ENCODE measurements at places on chromosomes 7 and 10.

- DNase-seq: no peak
Observed at GRCh38 chr10:106771154-106771553, 393.4 kb downstream of the SORCS1 start.

- no peak for DNase-seq
Observed at GRCh38 chr10:598415-599170, 90.9 kb downstream of the DIP2C start.

DNA sequence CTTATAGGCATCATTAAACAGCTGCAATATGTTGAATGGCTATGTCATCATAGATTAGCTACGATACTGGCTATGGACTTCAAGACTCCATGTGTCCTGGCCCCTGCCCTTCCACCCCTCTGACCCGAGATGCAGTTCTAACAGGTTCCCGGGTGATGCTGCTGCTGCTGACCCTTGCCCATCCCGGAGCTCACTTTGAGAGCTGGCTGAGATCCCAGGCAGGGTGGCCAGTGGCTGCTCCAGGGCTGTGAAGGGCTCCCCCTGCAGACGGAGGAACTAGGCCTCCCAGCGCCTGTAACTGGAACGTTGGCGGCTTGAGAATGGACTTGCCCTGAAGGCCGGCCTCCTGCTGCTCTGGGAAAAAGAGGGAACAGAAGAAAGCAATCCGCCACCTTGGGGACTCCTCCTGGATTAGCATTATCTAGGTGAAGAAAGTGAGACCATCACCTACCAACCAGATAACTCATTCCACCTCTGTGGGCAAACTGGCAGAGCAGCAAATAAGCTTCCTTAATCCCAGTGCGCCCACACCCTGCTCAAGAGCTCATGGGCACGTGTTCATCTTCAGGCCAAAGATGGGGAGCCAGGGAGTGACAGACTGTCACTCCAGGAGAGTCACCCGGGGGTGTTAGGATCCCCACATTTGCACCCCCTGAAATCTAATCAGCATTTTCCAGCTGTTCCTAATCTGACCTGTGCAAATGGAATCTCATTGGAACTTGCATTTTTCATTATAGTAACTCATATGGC, 56.8 kb downstream of the PARP12 start:
- no peak for DNase-seq

GRCh38 chr10:42942279-42942950, 134.5 kb upstream of the RET start:
- DNase-seq: no peak

DNA sequence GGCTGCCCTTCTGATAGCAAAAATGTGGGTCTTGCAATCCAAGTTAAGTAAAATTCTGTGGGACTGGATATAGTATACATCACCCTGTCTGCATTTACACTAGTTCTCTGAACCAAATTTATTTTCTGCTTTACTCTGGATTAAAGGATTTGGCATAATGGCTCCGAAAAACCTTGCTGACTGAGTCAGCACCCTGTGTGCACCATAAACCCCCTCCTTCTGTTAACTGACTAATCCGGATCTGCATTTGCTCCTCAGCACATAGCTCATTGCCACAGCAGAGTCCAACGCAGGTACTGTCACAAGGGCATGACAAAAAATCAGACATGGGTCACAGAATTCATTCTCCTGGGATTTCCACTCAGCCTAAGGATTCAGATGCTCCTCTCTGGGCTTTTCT, 1.3 kb downstream of the OR2A5 start:
- no peak for DNase-seq

- DNase-seq: no peak
Observed at GRCh38 chr10:101617102-101617823, 29.1 kb downstream of the DPCD start.

DNA sequence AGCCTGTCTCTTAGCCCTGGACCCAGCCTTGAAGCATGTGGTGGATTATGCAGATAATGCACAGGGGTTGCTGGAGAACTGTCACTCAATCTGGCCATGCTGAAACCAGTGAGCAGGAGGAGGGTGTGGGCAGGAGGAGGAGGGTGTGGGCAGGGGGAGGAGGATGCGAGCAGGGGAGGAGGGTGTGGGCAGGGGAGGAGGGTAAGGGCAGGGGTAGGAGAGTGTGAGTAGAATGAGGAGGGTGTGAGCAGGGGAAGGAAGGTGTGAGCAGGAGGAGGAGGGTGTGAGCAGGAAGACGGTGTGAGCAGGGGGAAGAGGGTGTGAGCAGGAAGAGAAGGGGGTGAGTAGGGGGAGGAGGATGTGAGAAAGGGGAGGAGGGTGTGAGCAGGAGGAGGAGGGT, 18.8 kb downstream of the CAMK2B start:
- no peak for DNase-seq

DNA sequence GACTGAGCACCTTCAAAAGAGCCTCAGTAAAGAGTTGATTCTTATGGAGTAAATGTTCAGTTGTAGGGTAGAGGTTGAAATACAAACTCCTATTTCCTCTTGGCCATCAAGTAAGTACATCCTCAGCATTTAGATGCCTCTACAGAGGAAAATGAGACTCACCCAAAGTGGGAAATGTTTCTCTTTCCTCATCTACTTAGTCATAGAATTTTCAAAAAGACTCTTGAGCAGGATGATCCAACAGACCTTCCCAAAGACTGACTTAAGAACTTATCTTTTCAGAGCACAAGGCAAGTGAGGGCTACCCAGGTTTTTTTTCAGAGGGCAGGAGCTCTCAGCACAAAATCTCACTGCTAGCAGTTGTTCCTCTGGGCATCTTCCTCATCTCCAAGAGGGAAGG, 449.1 kb downstream of the KCNMA1 start:
- no peak for DNase-seq

DNA sequence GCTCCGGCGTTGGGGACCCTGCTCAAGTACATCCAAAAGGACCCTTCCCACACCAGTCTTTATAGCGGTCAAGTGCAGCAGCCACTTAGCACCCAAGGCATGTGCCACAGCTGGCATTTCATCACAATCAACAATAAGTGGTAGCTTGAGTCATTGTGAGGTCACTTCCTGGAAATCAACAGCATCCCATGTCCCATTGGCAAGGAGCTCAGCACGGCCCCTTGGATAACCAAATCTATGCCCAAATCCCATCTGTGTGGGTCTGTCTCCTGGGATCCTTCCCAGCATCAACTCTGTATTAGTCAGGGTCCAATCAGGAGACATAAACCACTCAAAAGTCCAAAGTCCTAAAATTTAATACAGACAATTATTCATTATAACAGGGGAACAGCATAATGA, 27.1 kb downstream of the MDH2 start:
- DNase-seq: no peak

GRCh38 chr7:134366481-134366880, 49.8 kb upstream of the SLC35B4 start:
- no peak for DNase-seq

DNA sequence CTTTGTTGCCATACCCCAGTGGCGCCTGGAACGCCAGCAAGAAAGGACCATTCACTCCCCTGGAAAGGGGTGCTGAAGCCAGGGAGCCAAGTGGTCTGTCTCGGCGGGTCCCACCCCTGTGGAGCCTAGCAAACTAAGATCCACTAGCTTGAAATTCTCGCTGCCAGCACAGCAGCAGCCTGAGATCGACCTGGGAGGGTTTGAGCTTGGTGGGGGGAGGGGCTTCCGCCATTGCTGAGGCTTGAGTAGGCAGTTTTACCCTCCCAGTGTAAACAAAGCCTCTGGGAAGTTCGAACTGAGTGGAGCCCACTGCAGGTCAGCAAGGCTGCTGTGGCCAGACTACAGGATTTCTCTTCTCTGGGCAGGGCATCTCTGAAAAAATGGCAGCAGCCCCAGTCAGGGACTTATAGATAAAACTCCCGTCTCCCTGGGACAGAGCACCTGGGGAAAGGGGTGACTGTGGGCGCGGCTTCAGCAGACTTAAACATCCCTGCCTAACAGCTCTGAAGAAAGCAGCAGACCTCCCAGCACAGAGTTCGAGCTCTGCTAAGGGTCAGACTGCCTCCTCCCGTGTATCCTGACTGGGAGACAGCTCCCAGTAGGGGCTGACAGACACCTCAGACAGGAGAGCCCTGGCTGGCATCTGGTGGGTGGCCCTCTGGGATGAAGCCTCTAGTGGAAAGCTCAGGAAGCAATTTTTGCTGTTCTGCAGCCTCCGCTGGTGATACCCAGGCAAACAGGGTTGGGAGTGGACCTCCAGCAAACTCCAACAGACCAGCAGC, 281.1 kb upstream of the SP4 start:
- no peak for DNase-seq

- DNase-seq: no peak
Observed at GRCh38 chr7:69847921-69848612, 249.8 kb downstream of the AUTS2 start.

DNA sequence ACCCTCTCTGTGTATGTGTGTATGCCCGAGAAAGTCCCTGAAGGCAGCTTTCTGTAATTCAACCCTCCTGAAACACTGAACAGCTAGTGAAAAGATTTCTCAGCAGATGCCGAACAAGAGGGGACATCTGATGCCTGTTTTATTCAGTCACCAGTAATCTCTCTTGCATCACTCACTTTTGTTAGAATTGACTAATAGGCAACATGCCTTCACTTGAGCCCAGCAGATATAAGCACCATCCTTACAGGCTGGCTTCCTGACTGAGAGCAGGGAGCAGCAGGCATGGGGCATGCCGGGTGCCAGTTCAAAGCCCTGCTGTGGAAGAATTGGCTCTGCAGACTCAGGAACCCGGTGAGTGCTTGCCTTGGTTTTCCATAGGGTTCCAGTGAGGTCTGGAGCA, at the start of gene ABCA13:
Gene ABCA13 (plus strand): TSS at position 257 of the 400 bp plus-strand sequence. CDS start 26 bp downstream, at position 283.
- no peak for DNase-seq

GRCh38 chr10:109898666-109899355, 24.5 kb downstream of the XPNPEP1 start:
- DNase-seq: no peak

GRCh38 chr7:44116789-44117666, 6.3 kb downstream of the POLD2 start:
- no peak for DNase-seq
